Activated naive CD4-positive, alpha-beta T cell (primary cell): ENCODE measurements at places on chromosomes 2 and 18.

DNA sequence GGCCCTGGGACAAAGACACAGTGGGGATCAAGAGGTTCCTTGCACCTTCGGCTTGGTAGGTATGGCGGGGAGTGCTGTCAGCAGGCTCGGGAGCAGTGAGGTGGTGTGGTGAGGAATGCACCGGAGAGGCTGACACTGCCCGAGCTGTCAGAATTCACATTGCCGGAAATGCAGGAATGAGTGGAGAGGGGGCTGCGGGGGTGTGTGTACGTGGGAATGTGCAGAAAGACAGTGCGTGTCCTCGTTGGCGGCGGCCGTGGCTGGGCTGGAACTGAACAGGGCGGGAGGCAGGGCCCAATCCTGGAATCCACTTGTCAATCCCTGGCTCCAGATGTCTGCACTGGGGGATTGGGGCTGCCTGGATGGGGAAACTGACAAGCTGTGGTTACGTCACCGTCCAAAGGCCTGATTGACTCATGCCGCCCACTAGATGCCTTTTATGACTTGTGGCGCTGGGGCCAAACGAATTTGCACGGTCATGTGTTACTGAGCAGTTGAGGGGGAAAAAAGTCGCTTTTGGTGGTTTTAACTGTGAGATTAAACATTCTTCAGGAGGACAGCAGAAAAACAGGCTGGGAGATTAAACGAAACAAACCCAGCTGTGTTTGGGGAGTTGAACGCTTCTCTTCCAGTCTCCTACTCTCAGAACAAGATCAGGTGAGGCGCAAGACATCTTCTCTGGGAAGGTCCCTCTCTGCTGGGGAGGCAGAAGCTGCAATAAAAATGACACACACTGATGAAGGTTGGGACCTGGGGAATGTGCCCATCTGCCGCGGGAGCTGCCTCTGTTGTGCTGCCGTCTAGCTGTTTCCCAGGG lies 189.4 kb upstream of the GLI2 start:
- no peak for DNase-seq

DNA sequence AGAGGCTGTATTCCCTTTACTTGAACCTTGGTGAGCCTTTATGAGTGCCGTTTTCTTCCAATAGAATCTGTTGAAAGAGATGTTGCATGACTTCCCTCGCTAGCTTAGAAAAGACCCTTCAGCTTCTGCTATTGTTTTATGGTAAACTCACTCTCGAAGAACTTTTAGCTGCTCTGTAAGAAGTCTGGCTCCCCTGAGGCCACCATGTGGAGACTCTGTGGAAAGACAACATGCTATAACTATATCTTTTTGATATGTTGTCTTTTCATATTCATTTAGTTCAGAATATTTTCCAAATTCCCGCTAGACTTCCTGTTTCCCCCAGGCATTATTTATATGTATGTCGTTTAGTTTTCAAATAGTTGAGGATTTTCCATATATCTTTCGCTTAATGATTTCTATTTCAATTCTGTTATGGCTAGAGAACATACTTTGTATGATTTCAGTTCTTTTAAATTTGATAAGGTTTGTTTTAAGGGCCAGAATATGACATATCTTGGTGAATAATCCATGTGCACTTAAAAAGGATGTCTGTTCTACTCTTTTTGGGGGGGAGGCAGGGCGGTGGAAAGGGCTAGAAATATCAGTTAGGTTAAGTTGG lies 64.1 kb downstream of the PTPN4 start:
- no peak for DNase-seq

- DNase-seq = no peak
Observed at GRCh38 chr2:31318361-31319336, 84.7 kb downstream of the EHD3 start.

DNA sequence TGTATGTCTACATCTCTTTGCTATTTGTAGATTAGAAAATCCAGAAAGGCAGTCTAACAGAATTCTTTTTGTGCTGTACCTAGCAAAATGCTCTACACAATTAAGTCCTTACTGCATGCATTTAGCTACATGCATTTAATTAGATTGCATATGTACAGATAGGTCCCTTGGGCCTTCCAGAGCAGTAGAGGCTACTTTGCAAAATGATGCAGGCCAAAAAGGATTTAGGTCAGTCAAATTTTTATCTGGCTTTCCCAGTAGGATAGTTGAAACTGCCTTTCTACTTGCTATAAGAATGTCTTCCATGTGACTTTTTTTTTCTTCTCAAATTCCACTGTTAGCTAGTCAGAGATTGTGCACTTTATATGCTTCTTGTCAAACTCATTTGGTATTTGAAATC lies 19.3 kb downstream of the GALNT13 start:
- DNase-seq = no peak

GRCh38 chr2:159973325-159973724 lies 89.1 kb downstream of the PLA2R1 start:
- DNase-seq = no peak

- no peak for DNase-seq
Observed at GRCh38 chr2:136766073-136766404, 694 bp downstream of the THSD7B start.

DNA sequence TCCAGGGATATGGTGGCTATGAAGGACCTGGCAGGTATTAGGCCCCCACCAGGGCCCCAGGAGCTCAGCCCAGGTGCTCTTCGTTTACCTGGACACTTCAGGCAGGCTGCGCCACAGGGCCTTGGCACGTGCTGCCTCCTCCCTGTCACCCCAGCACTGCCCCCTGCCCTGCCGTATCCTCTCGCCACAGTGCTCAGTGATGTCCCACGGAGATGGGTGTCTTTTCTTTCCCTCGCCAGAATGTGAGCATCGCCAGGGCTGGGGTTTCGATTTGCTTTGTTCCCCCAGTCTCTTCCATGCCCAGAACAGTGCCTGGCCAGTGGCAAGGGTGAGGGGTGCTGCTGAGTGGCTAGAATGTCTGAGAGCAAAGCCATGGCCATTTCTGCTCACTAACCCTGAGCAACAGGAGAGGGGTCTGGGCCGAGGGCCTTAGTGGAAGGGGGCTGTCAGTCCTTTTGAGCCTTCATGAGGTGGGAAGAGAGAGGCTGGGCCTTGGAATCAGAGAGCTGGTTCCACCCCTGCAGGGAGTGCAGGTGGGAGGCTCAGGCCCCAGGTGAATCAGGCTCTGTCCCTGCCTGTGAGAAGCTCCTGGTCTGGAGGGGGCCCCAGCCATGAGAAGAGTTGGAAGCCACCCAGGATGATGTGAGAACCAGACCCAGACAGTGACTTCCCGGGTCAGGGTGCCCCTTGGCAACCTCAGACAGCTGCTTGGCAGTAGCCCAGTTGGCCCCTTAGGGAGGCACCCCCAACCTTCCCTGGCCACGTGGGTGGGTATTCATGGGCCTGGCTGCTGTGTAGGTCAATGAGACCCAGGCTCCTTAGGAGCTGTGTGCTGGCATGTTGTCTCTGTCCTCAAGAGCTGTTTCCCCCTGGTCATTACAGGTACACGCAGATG lies 129.9 kb upstream of the HS6ST1 start:
- no peak for DNase-seq

- DNase-seq = no peak
Observed at GRCh38 chr18:79440316-79441110, 44.8 kb downstream of the NFATC1 start.

- DNase-seq = no peak
Observed at GRCh38 chr2:201420442-201421113, 30.7 kb downstream of the TRAK2 start.

DNA sequence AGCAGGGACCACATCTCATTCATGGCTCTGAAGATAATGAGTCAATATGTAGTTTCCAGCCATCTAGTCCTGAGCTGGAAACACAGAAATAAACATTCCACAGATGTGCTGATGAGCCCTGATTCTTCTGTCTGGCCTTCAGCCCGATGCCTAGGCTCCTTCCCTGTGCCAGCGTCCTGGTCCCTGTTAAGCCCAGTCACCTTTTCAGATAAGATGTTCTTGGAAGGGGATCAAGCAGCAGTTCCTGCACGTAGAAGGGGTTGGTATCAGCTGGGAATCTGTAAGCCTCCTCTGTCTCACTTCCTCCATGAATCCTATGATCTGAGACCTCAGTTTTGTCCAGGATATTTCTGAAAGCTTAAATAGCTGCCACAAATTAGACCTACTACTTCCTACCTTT lies 149.3 kb downstream of the TTC32 start:
- no peak for DNase-seq

GRCh38 chr2:105299290-105299689 lies 30.2 kb downstream of the TGFBRAP1 start:
- DNase-seq = no peak

- no peak for DNase-seq
Observed at GRCh38 chr2:144886862-144887261, 366.9 kb upstream of the ZEB2 start.
